ENCODE measurements at places on chromosomes 13 and 19. TPM values are rescaled to one million over a fixed set of nuclear protein-coding genes. Genes with fewer than 3 reads are reported as not detected.

DNA sequence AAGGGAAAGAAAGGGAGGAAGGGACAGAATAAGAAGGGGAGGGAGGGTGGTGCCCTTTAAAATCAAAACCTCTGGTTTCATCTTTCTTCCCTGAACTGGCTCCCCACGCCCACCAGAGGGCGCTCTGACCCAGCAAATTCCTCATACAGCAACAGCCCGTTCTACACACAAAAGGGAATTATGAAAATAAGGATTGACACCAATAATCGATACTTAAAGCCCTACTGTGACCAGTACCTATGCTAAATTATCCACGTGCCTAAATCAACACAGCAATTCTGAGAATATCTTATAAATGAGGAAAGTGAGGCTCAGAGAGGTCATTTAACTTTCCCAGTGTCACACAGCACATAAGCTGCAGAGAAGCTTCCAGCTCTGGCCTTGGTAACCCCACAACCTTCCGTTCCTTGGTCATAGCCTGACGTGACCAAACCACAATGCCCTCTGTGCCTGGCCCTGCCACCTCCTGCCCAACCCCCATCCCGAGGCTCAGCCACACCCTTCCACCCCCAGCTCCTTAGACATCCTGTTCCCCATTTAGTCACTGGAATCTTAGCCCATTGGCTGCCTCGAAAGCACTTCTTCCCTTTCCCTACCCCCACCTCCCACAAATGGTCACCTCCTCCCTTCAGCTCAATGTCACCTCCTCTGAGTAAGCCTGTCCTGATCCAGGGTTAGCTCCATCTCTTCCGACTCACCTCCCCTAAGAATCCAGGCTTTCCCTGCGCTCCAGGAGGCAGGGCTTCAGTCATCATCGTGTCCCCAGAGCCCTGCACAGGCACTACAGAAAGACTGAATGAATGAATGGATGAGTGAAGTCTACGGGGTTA is 34.2 kb upstream of the PNMA8B start:
- H3K4me1 ChIP-seq = peaks cover 4% of the 10 kb centered on the region
- H3K27me3 ChIP-seq = no peaks in the 10 kb centered on the region
- peak overlapping the region; percentile 3 for H3K4me3 ChIP-seq
- no peak overlapping the region for H3K27ac ChIP-seq

GRCh38 chr13:106534639-106535551 is 567 bp downstream of the EFNB2 start:
- H3K27me3 ChIP-seq = no peaks in the 10 kb centered on the region
- DNase-seq = peak; percentile 24
- 0 out of 2 replicates have a peak, but pooled peaks cover 8% of the 10 kb centered on the region for H3K4me1 ChIP-seq
- no peak overlapping the region for H3K27ac ChIP-seq
- H3K36me3 ChIP-seq = no peaks in the 10 kb centered on the region

DNA sequence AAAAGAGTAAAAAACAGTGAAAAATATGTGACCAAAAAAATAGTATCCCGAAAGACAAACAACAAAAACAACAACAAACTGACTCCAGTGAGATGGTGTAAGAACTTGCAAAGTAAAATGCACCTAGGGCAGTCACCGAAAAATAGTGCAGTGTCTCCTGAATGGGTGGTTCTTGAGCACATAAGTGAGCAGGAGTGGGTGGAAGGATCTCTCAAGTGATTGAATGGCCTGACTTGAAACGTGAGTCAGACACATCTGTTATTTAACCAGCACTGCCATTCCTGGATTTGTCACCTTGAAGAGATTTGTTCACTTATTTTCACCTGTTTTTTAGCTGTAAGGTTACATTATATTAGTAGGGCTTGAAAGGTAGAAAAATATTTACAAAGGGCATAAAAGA is 3.5 kb downstream of the ZNF738 start:
- H3K4me1 ChIP-seq = no peaks in the 10 kb centered on the region
- no peaks in the 10 kb centered on the region for H3K27me3 ChIP-seq
- no peak overlapping the region for H3K4me3 ChIP-seq
- peaks cover 10% of the 10 kb centered on the region for H3K36me3 ChIP-seq
- DNase-seq = no peak

- H3K4me1 ChIP-seq = peaks cover 30% of the 10 kb centered on the region
- H3K27me3 ChIP-seq = no peaks in the 10 kb centered on the region
- H3K4me3 ChIP-seq = peak overlapping the region; percentile 66
- peak overlapping the region; percentile 67 for H3K27ac ChIP-seq
Measured at GRCh38 chr19:48480558-48481500, 11.7 kb downstream of the CYTH2 start.

NOVA2 gene
- not detected for total RNA-seq

- H3K4me1 ChIP-seq = no peaks in the 10 kb centered on the region
- DNase-seq = no peak
- H3K36me3 ChIP-seq = no peaks in the 10 kb centered on the region
- H3K4me3 ChIP-seq = no peak overlapping the region
Measured at GRCh38 chr19:373391-374182, 29.0 kb upstream of the MIER2 start.

DNA sequence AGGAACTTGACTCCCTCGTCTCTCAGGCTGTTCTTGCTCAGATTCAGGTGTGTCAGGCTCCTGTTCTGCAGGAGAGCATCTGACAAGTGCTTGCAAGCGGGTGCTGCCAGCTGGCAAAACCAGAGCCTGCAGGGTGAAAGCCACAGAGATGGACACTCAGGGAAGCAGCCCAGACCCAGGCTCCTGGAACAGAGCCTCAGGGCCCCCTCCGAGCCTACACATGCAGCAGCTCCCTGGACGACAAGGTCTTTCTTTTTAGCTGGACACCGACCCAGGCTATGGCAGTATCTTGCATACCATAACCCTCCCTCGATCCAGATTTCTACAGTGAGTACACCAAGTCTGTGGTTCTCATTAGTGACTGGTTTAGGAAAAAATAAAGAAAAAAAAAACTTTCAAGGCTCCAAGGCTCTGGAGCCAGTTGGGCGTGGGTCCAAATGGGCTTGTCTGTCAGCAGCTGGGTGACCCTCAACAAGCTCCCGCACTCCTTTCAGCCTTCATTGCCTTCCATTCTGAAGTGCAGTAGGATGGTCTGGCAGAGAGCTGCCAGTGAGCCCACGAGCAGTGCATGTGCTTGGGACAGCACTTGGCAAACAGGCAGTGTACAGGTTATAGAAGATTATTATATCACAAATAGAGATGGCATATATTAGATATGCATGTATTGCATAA is 29.9 kb downstream of the NLRP13 start:
- no peaks in the 10 kb centered on the region for H3K27me3 ChIP-seq
- no peak overlapping the region for H3K27ac ChIP-seq
- no peaks in the 10 kb centered on the region for H3K36me3 ChIP-seq
- H3K4me3 ChIP-seq = no peak overlapping the region
- no peaks in the 10 kb centered on the region for H3K4me1 ChIP-seq

DNA sequence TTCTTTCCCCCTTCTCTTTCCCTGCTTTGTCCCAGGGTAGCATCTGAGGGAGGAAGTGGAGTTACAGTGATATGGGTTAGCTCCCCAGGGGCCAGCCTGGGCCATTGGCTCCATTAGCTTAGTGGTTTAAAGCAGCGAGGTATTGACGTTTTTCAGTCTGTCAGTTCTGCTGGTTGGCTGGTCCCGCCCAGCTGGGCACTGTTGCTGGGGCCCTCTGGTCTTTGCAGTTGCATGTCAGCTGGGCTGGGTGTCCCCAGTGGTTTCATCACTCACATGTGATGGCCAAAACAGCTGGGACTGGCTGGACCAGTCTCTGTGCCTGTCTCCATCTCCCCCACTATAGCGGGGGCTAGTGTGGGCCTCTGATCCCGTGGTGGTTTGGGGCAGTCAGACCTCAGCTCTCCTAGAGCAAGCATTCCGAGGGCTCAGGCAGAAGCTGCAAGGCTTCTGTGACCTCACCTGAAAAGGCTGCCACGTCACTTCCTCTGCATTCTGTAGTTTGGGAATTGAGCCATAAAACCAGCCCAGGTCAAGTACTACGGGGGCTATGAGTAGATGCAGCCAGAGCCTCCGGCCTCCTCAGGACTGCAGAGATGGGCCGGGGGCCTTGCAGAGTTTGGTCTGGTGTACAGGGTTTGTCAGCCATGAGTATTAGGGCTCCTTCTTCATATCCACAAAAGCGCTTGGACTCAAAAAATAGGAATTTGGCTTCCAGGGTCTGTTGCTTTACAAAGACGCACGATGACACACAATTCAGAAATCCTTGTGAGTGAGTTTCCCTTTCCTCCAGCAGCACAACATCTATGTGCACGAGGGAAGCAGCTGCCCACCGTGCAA is 30.0 kb downstream of the TSSK6 start:
- peaks cover 33% of the 10 kb centered on the region for H3K4me1 ChIP-seq
- DNase-seq = peak; percentile 56
- H3K27me3 ChIP-seq = no peaks in the 10 kb centered on the region
